ENCODE measurements at places on chromosomes 11 and 22.

GRCh38 chr11:15640318-15640717 lies 525.6 kb downstream of the INSC start:
- no peak for DNase-seq

GRCh38 chr22:37077802-37078448 lies 26.4 kb downstream of the KCTD17 start:
- DNase-seq: peak; percentile 23

DNA sequence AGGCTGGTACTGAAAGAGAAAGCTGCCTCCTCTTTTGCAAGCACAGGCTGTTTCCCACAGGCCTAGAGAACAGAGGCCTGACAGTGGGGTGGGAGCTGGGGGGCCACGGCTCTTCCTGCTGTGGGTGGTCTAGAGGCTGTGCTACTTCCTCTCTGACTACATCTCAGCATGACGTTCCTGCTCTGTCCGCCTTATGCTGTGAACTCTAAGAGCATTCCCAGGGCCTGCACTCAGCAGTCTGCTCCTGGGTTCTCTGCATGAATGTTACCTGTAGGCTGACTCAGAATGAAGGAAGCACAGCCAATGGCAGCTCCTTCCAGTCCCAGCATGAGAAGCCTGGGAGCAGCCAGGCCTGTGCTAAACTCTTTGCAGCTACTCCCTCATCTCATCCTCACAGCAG lies 534.3 kb downstream of the NTM start:
- no peak for DNase-seq

DNA sequence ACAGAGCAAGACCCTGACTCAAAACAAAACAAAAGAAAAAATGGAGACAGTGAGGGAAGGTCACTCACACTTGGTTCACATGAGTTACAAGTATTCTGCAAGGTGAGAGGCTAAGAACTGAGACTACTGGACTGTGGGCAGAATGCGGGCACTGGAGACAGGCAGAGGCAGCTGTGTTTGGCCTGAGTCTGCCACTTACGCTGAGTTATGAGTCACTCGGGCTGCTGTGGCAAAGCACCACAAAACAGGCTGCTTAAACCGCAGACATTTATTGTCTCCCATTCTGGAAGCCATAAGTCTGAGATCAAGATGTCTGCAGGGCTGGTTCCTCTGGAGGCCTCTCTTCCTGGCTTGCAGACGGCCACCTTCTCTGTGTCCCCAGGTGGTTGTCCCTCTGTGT lies 122.8 kb downstream of the SHANK2 start:
- peak; percentile 27 for DNase-seq

DNA sequence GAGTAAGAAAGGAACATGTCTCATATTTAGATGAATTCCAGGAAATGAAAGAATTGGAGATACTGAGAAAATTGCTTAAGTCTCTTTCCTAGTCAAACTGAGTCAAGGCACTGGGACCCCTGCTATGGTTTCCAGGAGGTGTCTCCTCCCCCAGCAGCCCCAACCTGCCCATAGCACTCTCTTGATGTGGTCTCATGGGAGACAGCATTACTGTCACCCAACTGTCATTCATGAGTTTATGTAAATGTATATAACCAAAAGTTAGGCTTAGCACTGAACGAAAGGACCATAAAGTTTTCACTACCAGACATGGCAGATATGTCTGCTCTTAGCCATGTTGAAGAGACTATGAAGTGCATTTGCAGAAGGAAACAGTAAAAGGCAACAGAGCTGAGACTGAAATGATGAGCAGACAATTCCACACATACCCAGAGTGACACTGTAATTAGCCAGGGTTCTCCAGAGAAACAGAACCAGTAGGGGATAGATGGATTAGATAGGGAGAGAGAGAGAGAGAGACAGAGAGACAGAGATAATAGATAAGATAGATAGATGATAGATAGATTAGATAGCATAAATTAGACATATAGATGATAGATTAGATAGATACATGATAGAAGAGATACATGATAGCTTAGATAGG lies 328.1 kb downstream of the BRD1 start:
- no peak for DNase-seq

DNA sequence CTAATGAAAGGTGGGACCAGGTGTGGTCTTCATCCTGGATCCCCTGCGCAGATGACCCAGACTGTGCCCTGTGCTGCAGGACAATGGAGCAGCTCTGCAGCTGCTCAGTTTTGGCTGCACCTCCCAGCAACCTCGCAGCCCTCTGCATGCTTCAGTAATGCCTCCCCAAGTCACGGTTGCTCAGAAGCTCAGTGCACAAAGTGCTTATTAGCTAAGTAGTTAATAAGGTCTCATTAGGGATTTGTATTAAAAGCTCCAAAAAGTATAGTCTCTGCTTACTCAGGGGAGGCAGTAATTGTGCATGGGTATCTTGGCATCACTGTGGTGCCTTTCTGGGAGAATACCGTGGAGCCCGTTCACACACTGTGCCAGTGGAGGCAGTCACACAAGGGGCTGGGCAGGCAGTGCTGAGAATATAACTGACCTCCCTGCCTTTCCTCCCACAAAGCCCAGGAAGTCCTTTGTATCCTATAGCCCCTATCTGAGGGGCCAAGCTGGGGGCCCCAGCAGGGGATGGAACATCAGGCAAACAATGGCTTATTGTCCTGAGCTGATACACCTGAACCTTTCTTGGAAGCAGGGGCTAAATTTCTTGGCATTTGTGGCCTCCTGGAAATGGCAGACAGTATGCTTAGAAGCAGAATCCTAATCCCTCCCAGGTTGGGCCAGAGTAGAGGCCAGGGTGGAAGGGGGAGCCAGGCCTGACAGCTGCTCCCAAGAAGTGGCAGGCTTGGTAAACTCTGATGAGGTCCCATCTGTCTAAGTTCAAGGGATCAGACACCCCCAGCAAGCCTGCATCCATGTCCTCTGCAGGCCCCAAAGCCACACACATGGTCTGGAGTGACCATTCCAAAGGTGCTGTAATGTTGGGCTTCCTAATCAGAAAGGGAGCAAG lies 125.5 kb upstream of the PARVA start:
- DNase-seq: no peak

DNA sequence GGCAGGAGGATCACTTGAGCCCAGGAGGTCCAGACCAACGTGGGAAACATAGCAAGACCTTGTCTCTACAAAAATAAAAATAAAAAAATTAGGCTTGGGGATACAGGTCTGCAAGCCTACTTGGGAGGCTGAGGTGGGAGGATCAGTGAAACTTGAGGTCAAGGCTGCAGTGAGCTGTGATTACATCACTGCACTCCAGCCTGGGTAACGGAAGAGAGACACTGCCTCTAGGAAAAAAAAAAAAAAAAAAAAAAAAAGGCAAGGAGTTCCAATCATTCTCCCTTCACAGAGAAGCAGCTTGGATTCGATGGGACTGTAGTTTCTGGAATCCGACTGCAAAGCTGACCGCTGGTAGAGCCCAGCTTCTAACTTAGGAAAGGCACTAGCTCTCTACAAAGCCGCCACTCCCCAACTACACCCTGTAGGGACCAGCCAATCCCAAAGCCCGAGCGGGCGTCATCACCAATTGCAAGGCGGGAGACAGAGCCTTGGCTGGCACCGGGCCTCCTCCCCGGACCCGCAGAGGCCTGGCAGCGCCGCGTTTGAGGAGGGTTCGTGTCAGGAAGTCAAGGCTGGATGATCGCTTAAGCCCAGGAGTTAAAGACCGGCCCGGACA lies 716 bp upstream of the DDB2 start:
- peak; percentile 88 for DNase-seq

Data from fibroblast of lung (primary cell).